CMK (cell line): ENCODE measurements at places on chromosomes 3 and 15.

GRCh38 chr15:29113336-29114220 lies 156.0 kb downstream of the NSMCE3 start:
- DNase-seq, result peak; percentile 17

DNA sequence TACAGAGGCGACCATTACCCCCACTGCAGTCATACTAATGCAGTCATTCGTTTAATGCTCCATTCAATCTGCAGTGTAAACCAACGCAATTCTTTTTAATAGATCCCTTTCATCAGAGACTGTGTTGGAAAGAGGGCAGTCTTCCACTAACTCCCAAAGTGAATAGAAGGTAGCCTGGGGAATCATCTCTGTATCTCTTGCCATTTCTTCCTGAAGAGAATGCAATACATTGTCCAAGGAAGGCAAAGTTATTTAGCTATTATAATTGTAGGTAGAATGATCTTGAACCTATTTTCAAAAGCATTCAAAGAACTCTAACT lies 1.3 kb upstream of the SLITRK3 start:
- DNase-seq, result no peak

DNA sequence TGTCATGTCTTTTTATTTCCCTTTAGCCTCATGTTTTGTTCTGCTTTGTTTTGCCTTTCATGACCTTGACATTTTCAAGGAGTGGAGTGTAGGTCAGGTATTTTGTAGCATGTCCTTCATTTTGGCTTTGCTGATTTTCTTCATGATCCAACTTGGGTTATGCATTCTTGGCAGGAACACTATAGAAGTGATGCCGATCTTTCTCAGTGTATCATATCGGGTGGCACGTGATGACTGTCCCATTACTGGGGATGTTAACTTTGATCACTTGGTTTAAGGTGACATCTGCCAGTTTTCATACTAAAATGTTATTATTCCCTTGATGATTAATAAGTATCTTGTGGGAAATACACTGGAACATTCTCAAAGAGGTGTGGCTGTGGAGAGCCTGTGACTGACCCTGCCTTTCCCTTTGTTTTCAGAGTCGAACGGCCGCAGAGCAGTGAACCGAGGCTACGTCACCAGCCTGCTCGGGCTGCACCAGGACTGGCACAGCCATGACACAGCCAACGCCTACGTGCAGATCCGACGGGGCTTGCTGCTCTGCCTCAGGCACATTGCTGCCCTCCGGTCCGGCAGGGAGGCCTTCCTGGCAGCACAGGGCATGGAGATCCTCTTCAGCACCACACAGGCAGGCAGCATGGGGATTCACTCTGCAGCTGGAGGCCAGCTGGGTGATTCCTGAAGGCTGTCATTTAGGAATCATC lies 167.7 kb downstream of the AGBL1 start:
- no peak for DNase-seq

DNA sequence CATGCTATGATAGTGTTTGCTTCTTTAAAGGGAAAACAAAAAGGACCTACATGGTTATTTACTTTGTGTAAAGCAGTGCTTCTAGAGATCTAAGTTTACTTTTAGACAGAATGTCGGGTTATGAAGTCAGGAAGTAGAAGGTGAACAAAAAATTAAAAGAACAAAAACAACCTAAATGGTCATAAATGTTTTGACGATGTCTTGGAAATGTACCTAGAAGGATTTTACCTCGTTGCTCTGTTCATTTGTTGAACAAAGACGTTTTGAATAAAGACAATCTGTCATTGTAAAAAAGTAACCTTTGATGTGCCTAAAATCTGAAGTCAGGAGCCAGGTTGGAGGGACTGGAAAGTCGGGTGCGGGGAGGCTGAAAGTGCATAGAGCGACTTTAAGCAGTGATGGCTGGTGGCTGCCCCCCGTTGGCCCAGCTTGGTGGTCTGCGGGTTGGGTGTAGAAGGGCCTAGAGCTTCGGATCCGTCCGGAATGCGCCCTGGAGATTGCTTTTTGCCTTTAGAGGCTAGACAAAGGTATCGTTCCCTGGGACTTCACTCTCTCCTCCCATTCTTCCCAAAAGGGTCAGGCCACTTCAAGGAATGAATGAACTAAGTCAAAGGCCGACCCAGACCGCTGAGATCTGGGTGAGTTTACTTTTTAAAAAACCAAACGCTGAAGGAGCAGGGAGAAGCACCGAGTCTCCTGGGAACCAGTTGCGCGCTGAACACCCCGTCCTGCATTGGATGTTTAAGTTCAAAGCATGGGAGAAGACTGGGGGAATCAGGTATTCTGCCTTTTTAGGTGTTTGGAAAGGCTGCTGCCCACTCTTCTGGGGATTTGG lies 2.1 kb downstream of the SOX14 start:
- DNase-seq, result no peak

- DNase-seq, result no peak
Measured at GRCh38 chr3:184752361-184752760, 40.5 kb upstream of the MAGEF1 start.

- DNase-seq, result peak; percentile 96
Measured at GRCh38 chr15:90059208-90059985, 42.9 kb downstream of the IDH2 start.

DNA sequence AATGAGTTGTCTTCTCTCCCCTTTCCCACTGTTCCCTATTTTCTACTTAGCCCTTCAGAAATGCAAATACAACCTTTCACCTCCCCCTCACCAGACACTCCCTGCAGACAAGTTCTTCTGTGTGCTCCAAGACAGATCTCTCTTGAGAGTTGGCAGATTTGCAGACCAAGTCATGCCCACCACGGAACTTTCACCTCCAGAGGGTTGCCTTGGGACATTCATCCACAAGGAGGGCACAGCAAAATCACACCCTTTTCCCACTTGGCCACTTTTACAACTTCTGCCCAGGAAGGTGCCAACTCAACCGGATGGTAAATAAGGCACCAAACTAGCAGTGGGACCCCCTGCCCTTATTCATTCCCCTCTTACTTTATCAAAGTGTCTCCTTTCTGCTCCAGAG lies 53.5 kb downstream of the SLC30A4 start:
- DNase-seq, result no peak

GRCh38 chr15:44715142-44715796 lies 4.0 kb downstream of the B2M start:
- DNase-seq, result no peak

GRCh38 chr3:138442433-138442832 lies 8.0 kb downstream of the ESYT3 start:
- DNase-seq, result no peak

GRCh38 chr3:157865352-157866000 lies 240.7 kb downstream of the SHOX2 start:
- DNase-seq, result no peak

DNA sequence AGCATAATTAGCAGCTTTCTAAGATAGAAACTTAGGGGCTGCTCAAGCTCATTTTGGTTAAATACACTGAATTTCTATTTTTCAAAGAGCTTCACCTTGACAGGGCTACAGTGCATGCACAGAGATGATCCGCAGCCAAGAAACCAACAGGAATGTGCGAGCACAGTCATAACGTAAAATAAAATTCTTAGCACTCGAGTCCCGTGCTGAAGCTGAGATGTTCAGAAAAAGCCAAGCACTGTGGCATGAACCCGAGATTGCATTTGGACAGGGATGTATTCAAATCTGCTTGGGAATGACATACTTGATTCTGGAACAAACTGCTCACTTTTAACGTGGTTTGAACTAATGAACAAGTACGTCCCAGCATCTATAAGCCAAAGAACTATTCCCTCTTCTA lies 340.3 kb downstream of the FOXP1 start:
- no peak for DNase-seq

- no peak for DNase-seq
Measured at GRCh38 chr3:115859002-115859807, 235.9 kb downstream of the GAP43 start.
